ENCODE measurements at places on chromosomes 4 and X.

GRCh38 chrX:9530848-9531274 is 66.0 kb downstream of the TBL1X start:
- peak; percentile 77 for DNase-seq

DNA sequence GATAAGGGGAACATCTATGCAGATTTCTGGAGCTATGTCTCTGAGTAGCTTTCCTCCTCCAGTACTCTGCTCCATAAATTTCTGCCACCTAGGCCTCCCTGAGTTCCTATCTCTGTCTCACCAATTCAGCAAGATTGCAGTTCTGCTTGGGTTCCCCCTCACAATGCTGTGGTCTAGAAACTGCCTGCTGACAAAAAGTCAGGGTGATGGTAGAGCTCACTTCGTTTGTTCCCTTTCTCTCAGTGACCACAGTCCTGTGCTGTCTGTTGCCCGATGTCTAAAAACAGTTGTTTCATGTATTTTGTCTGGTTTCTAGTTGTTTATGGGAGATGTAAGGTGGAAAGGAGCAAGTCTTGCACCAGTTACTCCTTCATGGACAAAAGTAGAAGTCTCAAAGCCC is 41.1 kb downstream of the AMMECR1 start:
- no peak for DNase-seq

DNA sequence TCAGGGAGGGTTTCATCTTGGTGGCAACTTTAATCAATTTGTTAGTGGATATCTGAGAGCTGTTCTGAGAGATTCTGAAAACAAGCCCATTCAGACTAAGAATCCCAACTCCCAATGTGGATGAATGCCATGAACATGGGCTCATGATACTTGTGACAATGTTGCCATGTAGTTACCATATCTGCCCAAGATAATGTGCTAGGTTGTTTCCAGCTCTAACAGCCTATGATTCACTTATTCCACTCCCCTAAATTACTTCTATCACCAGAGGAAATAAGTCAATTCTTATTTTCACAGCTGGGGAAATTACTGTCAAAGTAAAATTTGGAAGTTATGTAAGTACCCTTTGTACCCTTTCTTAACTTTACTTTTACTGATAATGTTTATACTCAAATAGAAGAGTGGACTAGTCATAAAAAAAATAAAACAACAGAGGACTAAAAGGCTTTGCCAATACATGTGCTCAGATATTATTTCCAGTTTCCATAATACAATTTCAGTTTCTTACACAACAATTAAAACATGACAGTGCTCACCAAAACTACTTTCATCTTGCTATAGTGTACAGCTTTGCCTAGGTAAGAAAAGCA is 1101.7 kb upstream of the INTU start:
- DNase-seq: no peak

DNA sequence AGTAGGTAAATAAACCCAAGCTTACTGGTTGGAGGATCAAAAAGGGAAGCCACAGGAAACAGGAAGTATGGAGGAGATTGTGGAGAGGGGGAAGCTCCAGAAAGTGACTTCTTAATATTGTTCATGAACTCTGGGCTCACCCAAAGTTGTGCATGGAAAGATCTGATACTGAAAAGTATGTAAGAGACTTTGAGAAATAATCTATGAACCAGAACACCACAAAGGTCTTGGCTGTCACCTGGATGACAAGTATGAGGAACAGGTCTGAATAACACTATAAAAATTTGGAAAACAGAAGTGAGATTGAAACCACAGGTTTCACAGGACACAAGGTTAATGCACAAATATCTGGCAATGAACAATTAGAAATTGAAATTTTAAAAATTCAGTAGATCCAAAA is 567.4 kb downstream of the INPP4B start:
- DNase-seq: no peak

GRCh38 chrX:25226151-25226550 is 210.4 kb upstream of the ARX start:
- no peak for DNase-seq

DNA sequence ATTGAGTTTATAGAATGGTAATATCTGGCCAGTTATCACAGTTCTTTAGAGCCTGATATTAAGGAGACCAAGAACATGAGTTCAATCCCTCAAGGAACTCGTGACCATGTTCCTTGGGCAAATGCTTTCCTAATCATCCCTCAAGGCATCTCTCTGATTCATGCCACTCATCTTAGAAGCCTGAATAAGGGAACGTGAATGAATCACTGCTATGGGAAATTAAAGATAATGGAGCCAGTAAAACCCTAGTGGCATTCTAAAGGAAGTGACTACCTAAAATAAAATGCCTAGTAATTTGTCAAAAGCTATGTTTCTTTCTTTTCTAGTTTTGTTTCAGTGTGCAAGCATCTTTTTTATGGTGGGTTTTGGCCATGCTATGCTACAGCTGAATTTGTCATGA is 1161.3 kb downstream of the C4orf33 start:
- DNase-seq: no peak

DNA sequence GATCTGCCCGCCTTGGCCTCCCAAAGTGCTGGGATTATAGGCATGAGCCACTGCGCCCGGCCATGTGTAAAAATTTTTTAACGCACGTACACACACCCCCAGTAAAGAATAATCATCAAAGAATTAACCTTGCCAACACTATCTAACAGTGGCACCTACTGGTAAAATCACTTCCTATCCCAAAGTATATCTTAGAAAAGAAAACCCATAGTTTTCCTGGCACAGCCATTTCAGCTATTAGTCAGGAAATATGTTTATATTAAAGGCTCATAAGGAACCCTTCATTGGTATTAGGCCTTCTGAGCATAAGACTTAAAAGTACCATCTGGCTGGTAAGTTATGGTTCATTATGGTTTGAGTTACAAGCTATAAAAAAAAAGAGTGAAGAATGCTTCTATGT is 14.1 kb downstream of the S100G start:
- no peak for DNase-seq

- no peak for DNase-seq
Measured at GRCh38 chrX:116342903-116343302, 93.5 kb upstream of the SLC6A14 start.

GRCh38 chrX:100643956-100644860 is at the start of gene SRPX2:
Gene SRPX2, plus strand, starts transcription at chrX:100644199. Its CDS starts 2,124 bp downstream, at chrX:100646323.
- peak; percentile 21 for DNase-seq

DNA sequence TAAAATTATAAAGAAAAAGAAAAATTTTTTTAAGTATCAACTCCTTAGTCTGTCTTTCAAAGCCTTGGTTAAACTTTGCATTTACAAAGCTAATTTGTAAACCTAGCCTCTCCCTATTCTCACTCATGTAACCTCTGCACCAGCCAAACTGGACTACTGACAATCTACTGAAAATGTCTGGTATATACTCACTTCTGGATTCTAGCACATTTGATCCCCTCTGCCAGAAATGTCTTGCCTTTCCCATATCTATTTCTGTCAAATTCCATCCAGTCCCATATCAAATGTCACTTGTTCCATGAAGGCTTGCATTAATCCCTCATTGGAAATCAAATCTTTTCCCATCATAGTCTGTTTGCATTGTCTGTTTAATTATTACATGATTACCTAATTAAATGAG is 105.8 kb upstream of the KLHL13 start:
- no peak for DNase-seq

DNA sequence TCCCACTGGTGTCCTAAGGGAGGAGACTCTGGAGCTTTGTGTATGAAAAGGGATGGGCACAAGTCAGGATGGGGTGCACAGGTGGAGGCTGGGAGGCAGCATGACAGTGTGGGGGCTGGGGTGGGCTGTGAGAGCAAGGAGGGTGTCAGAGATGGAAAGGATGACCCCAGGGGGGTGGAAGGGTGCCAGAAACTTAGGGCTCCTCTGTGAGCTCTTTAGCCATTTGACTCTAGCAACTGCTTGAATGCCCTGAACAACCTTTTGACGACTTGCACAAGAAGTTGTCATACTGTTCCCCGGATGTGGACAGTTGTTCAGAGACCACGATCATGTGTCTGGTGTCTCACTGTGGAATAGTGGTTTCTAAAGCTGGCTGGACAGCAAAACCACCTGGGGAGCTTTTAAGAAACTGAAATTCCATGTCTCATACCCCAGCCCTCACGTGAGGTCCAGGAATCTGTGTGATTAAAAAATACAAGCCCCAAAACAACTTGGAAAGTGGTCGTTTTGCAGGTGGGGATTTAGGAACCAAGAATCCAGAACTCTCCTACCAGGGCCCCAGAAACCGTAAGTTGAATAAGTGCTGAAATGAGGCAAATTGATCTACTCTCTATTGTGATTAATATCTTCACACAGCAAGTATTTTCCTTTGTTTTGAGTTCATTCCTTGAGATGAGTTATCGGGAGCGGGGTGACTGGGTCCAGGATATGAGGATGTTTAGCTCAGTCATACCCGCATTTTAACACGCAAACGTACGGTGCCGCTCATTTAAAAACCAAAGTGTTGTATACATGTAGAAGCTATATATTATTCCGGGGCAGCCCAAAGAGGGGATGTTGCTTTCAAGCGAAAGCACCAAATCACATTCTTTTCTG is 3.4 kb downstream of the RHOH start:
- DNase-seq: no peak

DNA sequence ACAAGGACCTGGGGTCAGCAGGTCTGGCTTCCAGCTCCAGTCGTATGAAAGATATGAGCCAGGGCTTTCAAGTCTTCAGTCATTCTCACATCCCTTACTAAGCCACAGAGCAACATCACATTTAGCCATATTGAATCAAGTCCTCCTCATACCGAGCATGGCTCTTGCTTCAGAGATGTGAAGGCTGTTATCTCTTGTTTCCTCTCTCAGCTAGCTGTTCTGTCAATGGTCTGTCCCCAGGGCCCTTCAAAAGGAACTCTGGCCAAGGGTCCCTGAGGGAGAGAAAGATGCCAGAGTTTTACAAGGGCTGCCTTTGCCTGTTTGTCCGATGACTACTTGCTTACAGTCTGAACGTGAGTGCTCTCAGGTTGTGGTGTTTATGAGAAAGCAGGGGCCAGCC is 30.5 kb downstream of the DOCK11 start:
- no peak for DNase-seq

DNA sequence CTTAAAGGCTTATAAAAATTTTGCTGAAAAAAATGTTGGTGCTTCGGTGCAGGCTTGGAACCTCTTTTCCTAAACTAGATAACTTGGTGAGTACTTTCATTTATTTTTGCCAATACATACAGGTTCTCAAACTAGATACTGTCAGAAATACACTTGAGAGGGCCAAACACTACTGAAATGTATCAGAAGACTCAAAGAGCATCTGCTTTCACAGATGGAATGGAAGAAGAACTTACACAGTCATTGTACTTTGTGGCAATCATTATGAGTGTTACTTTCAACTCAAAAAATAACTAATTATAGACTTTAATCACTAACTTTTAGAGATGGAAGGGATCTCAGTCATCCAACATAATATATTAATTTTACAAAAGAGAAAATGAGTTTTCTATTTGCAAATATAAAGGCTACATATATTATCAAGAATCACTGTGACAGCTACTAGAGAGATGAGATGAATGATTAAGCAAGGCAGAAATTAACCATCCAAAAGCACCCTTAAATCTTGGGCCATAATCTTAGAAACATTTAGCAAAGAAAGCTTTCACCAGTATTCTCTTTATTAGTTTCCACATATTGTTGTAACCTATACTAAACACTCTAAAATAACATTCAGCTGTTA is 1.0 kb downstream of the ENAM start:
- no peak for DNase-seq

GRCh38 chr4:171629182-171629581 is 184.0 kb upstream of the GALNTL6 start:
- no peak for DNase-seq

DNA sequence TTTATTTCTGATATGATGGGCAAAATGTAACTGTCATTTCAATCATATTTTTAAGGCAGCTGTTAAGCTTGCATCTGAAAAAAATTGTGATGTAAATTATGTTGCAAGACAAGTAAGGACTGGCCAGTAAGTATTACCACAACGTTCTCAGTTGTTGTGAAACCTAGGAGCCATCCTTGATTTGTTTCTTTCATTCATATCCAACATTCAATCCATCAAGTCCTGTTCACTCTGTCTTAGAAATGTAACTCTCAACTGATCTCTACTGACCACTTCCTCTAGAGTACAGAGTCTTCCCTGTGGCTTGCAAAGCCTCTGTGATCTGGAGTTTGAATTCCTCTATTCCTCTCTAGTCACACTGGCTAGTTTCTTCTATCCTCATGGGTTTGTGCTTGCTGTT is 161.4 kb upstream of the MAD2L1 start:
- no peak for DNase-seq
